ENCODE measurements at places on chromosomes 5 and 9. TPM values are rescaled to one million over a fixed set of nuclear protein-coding genes. Genes with fewer than 3 reads are reported as not detected.

GRCh38 chr5:17218353-17219005, 1.0 kb downstream of the BASP1 start:
- DNase-seq: no peak

The EGFLAM gene
- total RNA-seq: not detected

- no peak for DNase-seq
Measured at GRCh38 chr9:101880846-101881245, 142.4 kb upstream of the GRIN3A start.

DNA sequence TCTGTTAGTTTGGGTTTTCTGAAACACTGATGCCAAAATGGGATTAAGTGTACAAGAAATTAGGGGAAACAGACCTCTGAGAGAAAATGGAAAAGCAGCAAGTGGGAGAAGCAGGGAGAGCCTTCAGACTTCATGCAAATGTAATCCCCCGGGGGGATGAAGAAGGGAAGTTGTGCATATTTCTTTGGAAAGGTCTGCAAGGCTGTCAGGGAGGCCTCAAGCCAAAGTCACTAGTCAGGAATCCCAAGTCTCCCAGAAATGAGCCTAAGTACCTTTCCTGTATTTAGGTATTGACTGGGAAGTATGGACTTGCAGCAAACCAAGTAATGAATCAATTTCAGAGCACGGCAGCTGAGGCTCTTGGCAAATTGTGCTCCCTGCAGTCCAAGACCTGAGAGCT, 2.2 kb downstream of the FTMT start:
- no peak for DNase-seq

The ROPN1L gene
- total RNA-seq: 0.38 TPM

- no peak for DNase-seq
Measured at GRCh38 chr9:28301281-28301680, 728.0 kb upstream of the C9orf72 start.

- no peak for DNase-seq
Measured at GRCh38 chr5:140151144-140152021, 23.6 kb upstream of the CYSTM1 start.

The GMCL2 gene
- not detected for total RNA-seq

The CDH10 gene
- not detected for total RNA-seq

The F2RL2 gene
- not detected for total RNA-seq

- DNase-seq: no peak
Measured at GRCh38 chr9:12544700-12545099, 148.5 kb upstream of the TYRP1 start.

DNA sequence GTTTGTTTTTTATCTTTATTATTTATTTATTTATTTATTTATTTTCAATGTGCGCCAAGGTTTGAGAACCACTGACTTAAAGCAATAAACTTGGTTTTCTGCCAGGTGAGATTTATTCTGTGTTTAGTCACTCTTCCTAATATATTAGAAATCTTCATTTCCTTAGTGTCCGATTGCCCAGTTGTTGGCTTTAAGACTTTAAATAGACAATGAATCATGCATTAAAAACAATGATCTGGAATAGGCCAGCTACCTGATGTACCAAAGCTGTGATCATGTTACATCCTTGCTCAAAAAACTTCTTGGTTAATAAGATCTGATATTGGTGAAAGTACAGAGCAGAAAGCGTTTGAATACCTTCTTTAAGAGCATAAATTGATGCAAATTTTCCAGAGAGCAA, 52.1 kb upstream of the ERBIN start:
- DNase-seq: no peak

DNA sequence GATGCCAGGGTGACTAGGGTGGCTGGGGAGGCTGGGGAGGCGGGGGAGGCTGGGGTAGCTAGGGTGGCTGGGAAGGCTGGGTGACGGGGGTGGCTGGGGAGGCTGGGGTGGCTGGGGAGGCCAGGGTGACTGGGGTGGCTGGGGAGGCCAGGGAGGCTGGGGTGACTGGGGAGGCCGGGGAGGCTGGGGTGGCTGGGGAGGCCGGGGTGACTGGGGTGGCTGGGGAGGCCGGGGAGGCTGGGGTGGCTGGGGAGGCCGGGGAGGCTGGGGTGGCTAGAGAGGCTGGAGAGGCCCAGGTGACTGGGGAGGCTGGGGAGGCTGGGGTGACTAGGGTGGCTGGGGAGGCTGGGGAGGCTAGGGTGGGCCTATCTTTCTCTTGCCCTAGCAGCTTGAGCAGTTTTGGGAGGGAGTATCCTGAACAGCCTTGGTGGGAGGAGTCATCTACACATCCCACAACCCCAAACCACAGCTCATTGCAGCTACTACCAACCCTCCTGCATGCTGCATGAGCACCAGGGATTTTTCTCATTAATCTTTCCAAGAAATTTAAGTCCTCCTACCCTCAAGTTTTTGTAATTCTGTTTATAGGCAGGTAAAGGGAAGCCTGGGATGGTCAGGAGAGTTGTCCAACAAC, 203.2 kb upstream of the IRX1 start:
- no peak for DNase-seq

DNA sequence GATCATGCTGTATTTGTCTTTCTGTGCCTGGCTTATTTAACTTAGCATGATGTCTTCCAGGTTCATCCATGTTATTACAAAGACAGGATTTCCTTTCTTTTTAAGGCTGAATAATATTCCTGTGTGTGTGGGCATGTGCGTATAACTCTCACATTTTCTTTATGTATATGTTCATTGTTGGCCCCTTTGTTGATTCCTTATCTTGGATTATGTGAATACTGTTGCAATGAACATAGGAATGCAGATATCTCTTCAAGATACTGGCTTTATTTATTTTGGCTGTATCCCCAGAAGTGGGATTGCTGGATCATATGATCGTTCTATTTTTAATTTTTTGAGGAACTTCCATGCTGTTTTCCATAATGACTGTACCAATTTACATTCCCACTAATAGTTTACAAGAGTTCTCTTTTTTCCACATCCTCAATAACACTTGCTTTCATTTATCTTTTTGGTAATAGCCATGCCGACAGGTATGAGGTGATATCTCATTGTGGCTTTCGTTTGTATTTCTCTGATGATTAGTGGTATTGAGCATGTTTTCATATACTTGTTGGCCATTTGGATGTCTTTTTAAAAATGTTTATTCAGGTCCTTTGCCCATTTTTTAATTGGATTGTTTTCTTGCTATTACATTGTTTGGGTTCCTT, 38.0 kb downstream of the CREBRF start:
- DNase-seq: no peak

The ST8SIA4 gene
- 29.4 TPM for total RNA-seq

GRCh38 chr5:76305269-76305668, 97.8 kb upstream of the IQGAP2 start:
- DNase-seq: no peak

DNA sequence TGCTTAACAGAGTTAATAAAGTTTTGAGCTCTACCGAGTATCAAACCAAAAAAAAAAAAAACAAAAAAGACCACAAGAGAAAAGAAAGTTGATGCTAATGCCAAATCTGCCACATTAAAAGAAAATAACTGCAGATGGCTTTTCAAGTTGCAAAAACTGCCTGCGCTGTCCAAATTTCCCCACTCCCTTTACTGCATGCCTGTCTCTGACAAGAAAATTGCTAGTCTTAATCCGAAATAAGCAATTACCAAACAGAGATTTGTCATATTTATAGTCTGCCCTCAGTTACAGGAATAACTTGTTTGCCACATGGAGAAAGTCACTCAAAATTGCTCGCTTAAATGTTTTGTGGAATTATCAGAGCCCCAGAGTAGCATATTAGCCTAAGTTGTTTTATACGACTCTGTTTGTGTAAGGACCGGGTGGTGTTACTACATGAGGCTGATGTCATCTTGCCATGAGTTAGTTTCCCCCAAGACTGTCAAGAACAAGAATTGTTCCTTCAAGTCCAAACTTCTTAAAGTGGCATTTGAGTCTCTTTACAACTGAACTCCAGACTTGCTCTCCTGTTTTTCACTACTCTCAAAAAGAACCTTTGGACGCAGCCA, 160.9 kb downstream of the CEP120 start:
- no peak for DNase-seq

GRCh38 chr5:127358284-127358683, 67.7 kb downstream of the MEGF10 start:
- DNase-seq: no peak

GRCh38 chr5:31232273-31232888, 38.9 kb downstream of the CDH6 start:
- no peak for DNase-seq

DNA sequence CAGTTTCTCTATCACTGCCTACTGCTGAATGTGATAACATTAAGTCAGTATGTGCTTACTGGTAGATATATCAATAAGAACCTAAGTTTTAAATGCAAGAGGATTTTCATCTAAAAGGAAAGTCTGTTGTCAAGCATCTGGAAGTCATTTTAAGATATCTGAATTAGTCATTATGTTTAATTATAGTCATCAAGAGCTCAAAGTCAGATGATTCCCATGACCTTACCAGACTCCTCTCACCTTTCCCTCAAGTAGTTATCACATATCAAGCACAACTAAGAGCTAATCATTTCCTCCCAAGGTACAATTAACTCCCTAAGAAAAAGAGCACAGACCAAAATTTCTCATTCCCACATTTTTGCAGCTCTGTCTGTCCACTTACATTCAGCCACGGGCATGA, 45.5 kb downstream of the PUM3 start:
- DNase-seq: no peak

DNA sequence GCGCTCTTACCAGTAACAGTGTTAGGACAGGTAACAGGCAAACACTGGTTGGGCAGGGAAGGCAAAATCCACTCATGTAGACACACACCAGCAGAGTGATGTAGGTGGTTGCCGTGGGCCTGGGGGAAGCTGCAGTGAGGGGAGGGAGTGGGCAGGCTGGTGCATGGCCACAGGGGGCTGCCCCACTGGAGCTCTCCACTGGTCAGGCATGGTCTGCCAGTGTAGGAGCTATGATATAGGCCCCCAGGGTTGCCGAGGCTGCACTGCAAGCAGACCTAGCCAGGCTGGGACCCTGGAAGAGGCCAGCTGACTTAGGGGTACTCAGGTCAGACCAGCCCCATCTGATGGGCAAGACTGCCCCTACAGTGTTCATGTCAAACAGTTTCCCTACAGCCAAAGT, 154.6 kb downstream of the GDNF start:
- DNase-seq: no peak

GRCh38 chr5:77958642-77959330, 182.6 kb upstream of the TBCA start:
- DNase-seq: no peak

DNA sequence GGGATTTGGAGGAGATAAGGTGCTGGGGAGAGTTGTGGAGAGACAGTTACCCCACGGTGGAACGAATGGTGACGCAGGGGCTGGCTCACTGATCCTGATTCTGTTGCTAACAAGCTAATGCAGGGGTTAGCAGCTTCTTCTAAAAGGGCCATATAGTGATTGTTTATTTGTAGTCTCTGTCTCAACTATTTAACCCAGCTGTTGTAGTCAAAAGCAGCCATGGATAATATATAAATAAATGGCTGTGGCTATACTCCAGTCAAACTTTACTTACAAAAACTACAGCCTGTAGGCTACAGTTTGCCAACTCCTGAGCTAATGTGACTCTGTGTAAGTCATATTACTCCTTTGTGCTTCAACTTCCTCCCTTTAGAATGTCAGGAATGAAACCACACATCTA, 21.8 kb downstream of the STOM start:
- no peak for DNase-seq

GRCh38 chr9:89706731-89707191, 101.9 kb downstream of the GADD45G start:
- no peak for DNase-seq

GRCh38 chr5:99020698-99021048, 91.9 kb upstream of the CHD1 start:
- DNase-seq: no peak

The HRCT1 gene
- not detected for total RNA-seq

- DNase-seq: no peak
Measured at GRCh38 chr9:82124090-82124489, 135.5 kb downstream of the SPATA31D1 start.

GRCh38 chr5:117212866-117213265, 638.2 kb upstream of the SEMA6A start:
- DNase-seq: no peak

The ACTL7A gene
- not detected for total RNA-seq

GRCh38 chr9:93467462-93467861, 14.1 kb upstream of the FAM120AOS start:
- no peak for DNase-seq

GRCh38 chr9:105331160-105331559, 86.7 kb downstream of the SLC44A1 start:
- no peak for DNase-seq

DNA sequence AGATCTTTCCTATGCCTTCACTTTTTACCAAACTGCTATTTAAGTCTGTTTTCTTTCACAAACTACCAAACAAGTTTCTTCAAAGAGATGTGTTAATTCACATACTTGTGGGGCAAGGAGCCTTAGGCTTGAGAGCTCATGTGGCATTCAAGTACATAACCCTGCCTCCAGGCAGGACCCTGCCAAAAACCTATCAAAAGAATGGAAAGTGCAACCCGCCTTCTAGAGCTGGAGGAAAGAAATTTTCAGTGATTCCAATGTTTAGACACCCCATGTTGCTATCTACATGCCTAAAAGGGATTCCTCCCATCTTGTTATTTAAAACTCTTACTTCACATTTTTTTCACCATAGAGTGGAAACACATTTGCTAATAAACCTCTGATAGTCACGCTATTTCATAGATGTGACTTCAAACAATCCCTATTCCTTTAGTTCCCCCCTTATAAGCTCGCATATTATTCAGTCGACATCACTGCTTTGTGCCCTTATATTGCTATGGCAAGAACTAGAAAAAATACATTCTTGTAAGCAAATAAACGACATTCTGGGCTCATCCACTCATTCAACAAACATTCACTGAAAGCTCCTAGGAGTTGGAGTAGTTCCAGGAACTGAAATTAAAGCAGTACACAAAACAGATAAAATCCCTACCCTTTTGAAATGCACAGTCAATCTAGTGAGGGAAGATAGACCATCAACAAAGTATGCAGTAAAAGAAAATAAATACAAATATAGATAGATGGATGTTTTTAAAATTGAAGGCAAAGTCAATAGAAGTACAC, 518.1 kb downstream of the ELAVL2 start:
- no peak for DNase-seq

The GRM6 gene
- total RNA-seq: not detected

DNA sequence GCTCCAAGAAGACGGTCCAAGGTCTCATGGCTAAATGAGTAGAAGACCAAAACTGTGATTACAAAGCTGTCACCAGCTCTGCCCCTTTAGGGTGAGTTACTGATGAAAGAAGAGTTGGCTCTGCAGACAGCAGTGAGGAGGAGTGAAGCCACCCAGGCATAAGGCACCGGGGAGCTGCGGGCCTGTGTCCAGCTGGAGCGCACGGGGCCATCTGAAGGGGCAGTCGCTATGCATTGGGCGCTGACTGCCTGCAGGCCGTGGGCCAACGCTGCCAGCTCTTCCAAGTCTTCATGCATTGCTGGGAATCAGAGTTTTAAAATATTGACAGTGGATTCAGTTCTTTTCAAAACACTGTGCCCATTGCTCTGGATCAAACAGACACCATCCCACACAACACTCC, 70.3 kb downstream of the DAPK1 start:
- DNase-seq: no peak

The CARD19 gene
- 21.8 TPM for total RNA-seq

GRCh38 chr9:129140397-129141065, 29.3 kb downstream of the PTPA start:
- DNase-seq: no peak

The HAPLN1 gene
- total RNA-seq: 0.27 TPM
